ENCODE measurements at places on chromosomes 11 and 22.

DNA sequence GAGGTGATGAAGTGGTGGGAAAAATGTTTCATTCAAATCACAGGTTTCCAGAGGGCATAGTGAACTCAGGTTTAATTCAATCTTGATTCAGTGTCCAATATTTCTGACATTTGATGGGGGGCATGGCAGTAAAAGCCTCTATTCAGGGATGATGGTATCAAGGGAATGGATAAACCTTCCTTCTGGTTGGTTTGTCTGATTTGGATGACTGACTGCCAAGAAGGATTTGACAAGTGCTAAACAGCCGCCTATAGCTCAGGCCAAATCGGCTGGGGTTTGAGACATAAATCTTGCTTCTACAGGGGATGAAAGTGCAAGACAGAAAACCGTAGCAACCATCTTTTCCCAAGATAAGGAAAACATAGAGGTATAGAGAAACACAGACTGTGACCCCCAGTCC is 121.8 kb upstream of the C11orf87 start:
- DNase-seq, result no peak

DNA sequence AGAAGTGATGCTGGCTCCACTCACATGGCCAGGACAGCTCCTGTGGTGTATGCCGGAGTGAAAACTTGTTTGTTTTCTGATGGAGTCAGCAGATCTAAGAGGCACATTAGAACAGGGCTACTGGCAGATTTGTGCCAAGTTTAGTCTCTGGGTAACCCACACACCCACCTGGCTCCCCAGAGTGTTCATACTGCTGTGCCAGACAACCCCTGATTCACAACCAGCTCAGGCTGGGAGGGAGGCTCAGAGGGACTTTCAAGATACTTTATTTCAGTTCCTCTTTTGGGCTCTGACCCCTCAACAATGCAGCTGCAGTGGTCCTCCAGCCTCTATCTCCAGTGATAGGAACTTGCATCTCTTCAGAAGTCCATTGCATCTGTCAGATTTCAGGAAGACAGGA is 8.5 kb downstream of the NTM start:
- DNase-seq, result no peak

GRCh38 chr11:116688202-116688540 is 84.6 kb downstream of the BUD13 start:
- no peak for DNase-seq

- no peak for DNase-seq
These were observed 107.0 kb downstream of the ATG16L2 start for GRCh38 chr11:72921028-72921716.

GRCh38 chr11:61994981-61995380 is 27.5 kb upstream of the FTH1 start:
- DNase-seq, result no peak

- DNase-seq, result no peak
These were observed 3.6 kb downstream of the CD44 start for GRCh38 chr11:35142481-35143075.

- DNase-seq, result no peak
These were observed 63.0 kb downstream of the ARHGAP8 start for GRCh38 chr22:44815099-44816070.

DNA sequence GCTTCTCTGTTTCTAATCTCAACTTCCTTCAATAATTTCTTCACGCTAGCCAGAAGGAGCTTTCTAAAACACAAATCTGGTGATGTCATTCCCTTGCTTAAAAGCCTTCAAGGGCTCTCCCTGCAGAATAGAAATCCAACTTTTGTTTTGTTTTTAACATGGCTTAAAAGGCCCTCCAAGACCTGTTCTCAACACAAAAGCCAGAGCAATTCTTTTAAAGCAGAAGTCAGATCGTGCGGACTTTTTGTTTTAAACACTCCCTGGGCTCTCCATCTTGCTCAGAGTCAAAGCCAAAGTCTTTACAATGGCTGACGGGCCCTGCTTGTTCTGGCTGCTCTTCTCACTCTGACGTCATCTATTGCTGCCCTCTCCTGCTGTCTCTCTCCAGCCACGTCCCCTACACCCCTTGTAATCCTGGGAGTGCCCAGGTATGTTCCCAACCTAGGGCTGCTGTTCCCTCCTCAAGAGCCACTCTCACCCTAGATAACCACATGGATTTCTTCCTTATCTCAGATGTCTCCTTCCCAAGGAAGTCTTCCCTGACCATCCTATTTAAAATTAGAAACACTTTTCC is 22.5 kb downstream of the TECTA start:
- no peak for DNase-seq

GRCh38 chr11:121418625-121419114 is 33.4 kb upstream of the SORL1 start:
- DNase-seq, result no peak

DNA sequence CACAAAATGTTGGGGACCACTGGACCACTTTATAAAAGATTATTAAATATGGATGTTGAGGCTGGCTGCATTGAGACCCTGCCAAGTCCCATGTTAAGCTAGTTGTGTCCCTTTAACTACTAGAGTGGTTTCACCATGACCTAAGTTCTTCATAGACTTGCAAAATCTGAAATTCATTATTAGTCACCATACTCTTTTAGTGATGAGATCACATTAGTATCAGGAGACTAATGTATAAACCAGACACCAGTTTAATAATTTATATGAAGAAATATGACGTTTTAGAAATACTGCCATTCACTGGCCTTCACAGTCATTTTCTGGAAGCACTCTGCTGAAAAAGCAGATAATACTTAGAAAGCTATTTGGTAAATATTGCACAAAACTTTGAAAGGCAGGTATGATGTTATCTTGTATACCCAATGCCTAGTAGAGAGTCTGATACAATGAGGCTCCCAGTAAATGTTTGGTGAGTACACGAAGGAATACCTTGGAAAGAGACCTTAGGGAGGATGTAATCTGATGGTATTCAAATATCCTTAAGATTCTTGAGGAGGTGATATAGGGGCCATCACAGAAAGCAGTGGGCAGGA is 728.2 kb upstream of the ANO5 start:
- DNase-seq, result no peak

- DNase-seq, result no peak
These were observed 198.9 kb upstream of the ZC3H12C start for GRCh38 chr11:109894242-109894641.

GRCh38 chr11:26507229-26507628 is 64.8 kb downstream of the MUC15 start:
- no peak for DNase-seq

DNA sequence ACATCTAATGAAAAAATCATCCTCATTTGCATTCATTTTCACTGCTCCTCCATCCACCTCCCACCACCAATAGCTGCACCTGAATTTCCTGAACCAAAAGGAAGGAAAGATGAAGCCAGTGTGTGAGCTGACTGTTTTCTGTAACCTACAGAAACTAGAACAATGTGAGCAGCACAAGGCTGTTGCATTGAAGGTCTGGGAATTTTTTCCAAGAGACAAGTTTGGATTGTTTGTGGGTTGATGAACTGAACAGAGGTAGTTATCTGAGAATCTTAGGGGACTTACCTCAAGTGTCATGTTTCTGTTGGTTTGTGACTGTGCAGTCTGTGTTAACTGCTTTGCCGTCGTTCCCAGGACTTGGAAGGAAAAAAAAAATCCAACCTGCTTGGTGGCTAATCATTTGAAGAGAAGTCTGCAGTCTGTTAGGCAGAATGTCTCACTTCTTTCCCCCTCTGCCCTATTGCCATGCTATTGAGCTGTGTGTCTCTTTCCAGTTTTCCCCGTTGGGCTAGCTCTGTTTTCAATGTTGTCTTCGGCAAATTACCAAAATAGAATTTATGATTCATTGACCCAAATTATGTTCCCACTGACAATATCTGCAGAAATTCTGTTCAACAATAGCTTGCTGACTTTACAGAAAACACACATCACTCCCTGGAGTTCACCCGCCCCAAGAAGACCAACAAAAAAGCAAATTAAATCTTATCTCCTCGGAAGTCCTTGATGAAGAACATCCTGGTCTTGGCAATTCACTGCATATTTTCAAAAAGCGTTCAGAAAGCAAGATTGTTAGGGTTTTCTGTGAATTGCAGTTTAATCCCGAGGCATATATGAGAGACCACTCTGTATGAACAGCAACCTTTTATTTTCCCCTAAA is 76.0 kb downstream of the SC5D start:
- no peak for DNase-seq

DNA sequence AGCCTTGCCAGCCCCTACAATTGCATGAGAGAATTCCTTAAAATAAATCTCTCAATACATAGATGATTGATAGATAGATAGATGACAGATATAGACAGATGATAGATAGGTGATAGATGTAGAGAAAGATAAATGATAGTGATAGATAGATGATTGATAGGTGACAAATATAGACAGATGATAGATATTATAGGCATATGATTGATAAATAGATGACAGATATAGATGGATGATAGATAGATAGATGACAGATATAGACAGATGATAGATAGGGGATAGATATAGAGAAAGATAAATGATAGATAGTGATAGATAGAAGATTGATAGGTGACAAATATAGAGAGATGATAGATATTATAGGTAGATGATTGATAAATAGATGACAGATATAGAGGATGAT is 564.6 kb downstream of the ETS1 start:
- no peak for DNase-seq

- DNase-seq, result no peak
These were observed 20.9 kb upstream of the CSNK2A3 start for GRCh38 chr11:11373934-11374333.

- no peak for DNase-seq
These were observed 29.8 kb downstream of the SCUBE1 start for GRCh38 chr22:43313244-43313889.

DNA sequence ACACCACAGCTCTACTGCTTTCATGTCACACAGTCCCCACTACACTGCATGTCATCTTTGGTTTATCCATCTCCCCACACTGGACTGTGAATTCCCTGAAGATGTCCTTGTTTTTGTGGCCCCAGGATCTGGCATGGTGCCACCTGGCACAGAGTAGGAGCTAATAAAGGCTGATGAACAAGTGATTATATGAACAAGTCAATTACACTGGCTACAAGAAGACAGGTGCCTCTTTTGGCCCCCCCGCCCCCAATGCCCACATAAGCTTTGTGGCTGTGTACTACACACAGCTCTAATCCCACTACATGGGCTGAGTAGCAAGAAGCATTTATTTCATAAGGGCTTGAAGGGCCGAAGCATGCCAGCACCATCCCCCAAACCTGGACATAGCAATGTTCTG is 24.7 kb downstream of the PLEKHA7 start:
- DNase-seq, result no peak

- DNase-seq, result peak; percentile 86
These were observed 48.3 kb downstream of the FAM83F start for GRCh38 chr22:40043081-40043480.
